A673 (cell line): ENCODE measurements at places on chromosomes 3 and 15.

DNA sequence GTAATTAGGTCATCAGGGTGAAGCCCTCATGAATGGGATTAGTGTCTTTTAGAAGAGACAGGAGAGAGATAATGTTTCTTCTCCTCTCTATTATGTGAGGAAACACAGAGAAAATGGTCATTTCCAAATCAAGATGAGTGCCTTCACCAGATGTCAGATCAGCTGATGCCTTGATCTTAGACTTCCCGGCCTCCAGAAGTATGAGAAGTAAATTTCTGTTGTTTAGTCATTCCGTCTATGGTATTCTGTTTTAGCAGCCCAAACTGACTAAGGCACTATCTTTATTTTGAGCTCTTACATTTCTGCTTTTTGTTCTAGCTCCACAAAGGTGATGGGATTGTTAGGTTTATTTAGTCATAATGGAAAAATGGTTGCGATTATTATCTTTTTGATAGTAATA is 273.2 kb upstream of the GADL1 start:
- no peak for DNase-seq

GRCh38 chr15:72338617-72339321 is 18.8 kb upstream of the CELF6 start:
- DNase-seq = no peak

- no peak for DNase-seq
These were observed 19.0 kb upstream of the CRABP1 start for GRCh38 chr15:78321041-78321570.

GRCh38 chr3:27325419-27325818 is 43.8 kb downstream of the NEK10 start:
- DNase-seq = no peak

DNA sequence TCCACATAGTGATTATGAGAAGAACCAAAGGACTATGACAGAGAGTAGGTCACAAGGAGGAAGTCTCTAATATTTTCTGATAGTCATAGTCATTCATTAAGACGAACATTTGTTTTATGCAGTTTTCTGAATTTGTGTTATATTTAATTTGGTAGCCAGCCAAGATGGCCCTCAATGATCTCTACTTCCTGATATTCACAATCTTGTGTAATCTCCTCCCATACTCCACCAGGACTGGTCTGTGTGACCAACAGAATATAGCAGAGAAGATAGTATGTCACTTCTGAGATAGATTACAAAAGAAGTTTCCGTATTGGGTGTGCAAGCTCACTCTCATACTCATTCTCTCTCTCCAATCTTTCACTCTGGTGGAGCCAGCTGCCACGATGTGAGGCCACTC is 30.8 kb downstream of the HLTF start:
- no peak for DNase-seq

DNA sequence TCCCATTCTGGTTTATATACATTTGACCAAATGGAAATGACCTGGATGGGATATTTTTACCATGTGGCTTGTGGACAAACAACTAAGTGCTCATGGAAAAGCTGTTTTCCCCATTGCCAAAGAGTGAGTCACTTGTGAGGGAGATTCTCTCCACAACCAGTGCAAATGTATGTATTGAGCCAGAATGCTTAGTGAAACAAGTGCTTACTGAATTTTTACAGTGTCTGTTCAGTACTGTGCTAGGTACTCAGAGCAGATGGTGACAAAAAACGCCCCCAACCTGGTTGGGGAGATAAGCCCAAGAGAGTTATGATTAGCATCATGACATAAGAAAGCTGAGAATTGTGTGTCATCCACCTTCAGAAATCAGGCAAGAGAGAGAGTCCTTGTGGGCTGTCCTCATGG is 2.3 kb downstream of the CHP1 start:
- no peak for DNase-seq

- no peak for DNase-seq
These were observed 51.1 kb downstream of the RSRC1 start for GRCh38 chr3:158160958-158161357.

- DNase-seq = no peak
These were observed 929.2 kb upstream of the CFAP20DC start for GRCh38 chr3:59978979-59979378.

DNA sequence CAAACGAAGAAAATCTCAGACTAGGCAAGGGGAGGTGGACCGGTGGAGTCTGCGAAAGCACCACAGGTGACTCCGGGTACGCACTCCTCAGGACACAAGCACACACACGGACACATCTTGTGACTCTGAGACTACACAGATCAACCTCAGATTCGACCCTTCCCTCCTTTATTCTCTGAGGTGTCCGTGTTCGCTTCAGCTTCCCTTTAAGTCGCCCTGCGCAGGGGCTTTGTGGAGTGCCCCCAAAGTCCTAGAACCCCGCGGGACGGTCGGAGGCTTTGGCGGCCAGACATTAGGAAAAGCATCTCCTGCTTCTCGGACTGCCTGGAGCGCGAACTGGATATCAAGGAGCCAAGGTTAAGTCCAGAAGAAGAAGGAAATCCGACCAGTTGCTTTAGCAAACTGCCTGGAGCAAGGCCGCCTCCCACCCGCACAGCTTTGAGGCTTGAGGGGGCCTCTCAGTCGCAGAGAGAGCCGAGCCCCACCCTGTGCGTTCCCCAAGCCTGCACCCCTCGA is 730 bp downstream of the DGKG start:
- no peak for DNase-seq

- no peak for DNase-seq
These were observed 58.5 kb downstream of the MGLL start for GRCh38 chr3:127763816-127764215.

DNA sequence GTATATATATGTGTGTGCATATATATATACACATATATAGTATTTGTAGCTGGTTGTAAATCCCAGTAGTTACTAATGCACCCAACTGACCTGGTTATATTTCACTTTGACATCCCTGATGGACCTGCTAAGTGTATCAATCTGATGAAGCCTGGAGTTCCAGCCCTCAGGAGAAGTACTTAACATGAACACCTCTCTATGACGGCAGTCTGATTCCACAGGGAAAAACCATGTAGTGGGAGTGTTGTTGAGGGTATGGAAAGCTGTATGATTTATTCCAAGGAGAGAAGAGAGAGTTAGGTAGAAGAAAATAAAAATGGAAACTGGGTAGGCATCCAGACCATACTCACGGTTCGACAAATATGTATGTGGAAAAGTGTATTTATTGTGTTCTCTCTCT is 531.2 kb upstream of the SEMA6D start:
- DNase-seq = no peak

DNA sequence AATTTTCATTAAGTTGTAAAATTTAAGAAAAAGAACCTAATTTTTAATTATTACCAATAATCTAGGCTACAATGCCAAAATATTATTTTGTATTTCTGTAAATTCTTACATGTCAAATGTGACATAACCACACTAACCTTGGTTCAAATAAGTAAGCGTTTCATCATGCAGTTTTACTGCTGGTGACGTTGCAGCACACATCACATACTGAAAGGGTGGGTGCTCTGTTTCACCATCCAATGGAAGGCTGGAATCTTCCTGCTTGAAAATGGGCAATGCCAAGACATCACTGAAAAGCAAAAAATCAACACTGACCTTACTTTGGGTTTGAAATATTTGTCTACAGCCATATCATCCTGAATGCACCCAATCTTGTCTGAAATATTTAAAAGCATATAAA is 14.8 kb downstream of the UBP1 start:
- DNase-seq = peak; percentile 38

DNA sequence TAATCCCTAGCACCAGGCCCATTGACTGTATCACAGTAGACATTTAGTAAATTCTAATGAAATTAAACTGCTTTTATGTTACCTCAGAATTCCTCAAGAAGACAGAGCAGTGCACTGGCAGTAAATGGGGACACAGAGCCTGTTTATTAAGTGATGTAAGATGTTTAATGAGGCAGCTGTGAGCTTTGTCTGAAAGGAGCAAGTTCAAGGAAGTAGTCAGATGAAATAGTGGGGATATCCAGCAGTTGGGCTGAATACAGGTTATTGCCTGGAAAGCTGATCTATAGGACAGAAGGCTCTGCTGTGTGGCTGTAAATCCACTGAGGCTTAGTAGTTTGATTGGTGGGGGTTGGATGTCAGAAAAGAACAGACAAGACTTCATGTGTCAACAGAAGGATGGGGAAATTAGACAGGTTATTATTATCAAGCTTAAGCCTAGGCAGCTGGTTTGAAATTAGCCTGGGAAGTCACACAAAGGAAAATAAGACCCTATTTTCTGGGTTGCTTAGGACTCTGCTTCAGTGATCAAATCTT is 62.2 kb downstream of the PFN2 start:
- no peak for DNase-seq

GRCh38 chr3:120797857-120798256 is 55.3 kb downstream of the GTF2E1 start:
- DNase-seq = no peak

DNA sequence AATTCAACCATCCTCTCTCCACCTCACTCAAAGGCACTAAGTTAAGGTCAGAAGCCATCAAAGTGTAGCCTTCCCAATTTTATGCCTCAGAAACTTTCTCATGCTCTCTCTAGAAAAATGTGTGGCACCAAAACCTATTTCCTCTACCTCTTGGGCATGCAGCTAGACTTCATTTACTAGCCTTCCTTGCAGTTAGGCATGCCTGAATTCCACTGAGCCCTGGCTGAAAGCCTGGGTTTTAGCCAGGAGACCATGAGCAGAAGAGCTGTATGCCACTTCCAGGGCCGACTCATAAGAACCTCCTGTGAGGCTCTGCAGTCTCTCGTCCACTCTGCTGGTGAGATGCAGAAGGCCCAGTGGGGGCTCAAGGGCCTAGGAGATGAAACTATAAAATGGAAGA is 145.0 kb downstream of the MYLK start:
- DNase-seq = no peak

DNA sequence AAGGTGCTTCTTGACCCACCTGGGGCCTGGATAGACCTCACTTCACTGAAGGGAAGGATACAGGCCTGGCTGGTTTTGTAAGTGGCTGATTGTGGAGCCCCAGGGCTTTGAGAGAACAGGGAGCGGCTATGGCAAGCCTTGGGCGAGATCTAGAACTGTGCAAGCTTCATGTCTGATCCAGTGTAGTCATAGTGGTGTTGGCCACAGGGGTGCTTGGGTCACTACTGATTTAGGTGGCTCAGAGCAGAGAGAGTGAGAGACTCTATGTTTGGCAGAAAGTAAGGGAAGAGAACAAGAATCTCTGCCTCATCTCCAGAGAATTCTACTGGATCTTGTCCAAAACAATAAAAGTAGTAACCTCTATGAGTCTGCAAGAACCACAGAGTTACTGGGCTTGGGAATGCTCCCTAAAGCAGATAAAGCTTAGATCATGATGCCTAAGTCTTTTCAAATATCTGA is 394.2 kb upstream of the EPHA3 start:
- DNase-seq = no peak

DNA sequence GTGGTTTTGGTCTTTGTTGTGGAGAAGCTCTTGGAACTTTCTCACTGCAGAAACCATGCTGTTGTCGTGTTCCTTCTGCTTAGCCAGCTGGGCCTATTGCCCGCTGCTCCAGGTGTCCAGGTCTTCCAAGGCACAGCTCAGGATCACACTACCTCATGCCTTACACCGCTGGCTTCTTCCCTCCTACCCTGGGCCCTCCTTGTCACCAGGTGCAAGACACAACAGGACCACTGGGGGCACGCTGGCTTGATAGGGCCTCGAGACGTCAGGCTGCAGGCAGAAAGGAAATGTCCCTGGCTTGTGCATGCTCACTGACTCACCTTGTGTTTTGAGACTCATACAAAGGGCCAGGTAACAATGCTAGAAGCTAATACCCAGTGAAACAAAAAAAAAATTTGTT is 32.3 kb downstream of the PAQR9 start:
- no peak for DNase-seq

DNA sequence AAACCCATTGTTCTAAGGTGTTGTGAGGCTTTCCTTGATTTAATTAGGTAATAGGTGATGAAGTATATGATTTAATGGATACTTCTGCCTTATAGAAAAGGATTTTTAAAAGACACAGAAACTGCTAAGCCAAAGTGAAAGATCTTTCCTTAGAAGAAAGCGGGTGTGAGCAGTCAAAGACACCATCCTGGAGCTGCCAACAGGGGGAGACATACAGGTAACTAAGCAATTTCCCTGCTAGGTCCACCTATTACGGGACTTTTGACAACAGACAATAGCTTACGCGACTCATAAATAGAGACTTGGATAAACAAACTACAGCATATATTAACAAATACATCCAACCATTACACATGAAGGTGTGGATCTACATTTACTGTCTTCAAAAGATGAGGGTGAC is 669.5 kb downstream of the SQOR start:
- peak; percentile 55 for DNase-seq

DNA sequence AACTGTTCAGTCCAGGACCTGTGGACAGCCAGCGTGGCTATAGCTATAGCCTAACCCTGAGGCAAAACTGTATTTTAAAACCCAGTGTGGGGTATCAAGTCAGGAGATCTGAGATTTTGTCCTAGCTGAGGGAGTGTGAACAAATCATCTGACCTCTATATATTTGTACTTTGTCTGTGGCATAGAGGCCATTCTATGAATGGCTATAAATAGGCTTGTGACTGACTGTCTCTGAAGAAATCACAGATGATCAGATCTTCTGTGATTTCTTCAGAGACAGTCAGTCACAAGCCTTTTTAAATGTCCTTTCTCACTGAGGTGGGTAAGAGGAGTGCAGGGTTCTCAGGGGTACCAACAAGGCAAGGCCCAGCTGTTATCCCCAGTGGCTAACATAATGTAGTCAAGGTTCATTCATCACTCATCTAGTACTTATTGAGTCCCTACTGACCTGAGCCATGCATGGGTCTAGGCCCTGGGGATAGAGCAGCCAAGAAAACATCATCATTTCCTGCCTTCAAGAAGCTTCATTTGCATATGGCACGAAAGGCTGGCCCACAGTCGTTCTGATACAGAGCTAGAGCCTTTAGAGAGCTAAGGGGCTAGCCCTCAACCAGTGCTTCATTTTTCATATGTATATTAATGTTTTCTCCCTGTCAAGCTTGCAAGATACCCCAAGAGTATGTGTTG is 53.3 kb downstream of the TIPARP start:
- no peak for DNase-seq

DNA sequence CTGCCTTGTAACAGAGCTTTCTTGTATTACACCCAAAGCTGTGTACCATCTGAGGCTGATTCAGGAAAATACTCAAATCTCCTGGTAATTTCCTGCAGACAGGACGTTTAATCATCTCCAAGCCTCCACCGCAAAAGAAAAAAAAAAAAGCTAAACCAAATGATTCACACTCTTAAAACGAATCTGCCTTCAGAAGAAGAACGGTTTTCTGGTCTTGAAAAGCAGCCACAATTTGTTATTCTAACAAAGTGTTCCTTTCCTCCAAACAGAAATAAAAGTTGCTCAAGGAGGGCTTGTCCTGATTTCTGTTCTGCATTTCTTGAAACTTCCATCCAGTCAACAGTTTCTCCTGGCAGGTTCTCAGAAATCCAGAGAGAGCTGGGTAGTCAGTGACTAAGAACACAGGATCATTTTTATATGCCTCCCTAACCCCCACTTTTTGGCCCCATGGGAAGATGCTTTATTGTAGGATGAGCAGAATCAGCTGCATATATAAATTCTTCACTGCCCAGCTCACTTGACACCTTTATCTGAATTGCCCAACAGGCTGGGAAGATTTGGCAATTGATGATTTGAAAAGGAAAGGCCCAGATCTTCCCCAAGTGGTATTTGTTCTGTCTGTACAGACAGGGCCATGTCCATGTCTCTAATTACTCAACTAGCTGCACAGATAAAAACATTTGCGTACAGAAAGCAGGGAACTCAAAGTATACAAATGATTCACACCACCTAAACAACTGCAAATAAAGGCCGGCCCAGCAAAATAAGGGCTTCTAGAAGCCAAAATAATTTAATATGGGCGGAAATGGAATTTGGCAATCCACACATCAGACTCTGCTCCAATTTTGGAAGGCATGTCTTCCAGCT is 41.0 kb upstream of the PRICKLE2 start:
- no peak for DNase-seq

- DNase-seq = no peak
These were observed 52.5 kb upstream of the ATP2C1 start for GRCh38 chr3:130841357-130841756.
